ENCODE measurements at places on chromosomes 13 and 19. TPM values are rescaled to one million over a fixed set of nuclear protein-coding genes. Genes with fewer than 3 reads are reported as not detected.

The UBAC2 gene
- 87.7 TPM for total RNA-seq

The FARP1 gene
- 29.0 TPM for total RNA-seq

The SLITRK5 gene
- 0.27 TPM for total RNA-seq

DNA sequence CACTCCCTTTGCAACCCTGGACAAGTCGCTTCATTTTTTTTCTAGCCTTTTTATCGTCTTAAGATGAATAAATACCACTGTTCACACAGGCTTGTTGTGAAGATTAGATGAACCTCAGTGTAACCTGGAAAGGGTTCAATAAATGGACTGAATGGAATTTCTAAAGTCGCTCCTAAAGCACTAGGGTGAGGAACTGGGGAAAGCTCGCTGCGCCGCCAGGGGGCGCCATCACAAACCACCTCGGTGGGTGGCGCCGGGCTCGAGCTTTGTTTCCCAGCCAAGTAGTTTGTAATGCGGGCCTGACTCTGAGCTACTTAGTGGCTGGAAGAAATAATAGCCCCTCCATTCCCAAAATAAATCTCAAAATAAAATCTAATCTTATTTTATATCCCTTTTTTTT, 2.2 kb upstream of the CEACAM6 start:
- DNase-seq: peak; percentile 31
- H3K36me3 ChIP-seq: no peaks in the 10 kb centered on the region
- no peak overlapping the region for H3K27ac ChIP-seq
- no peak overlapping the region for H3K4me3 ChIP-seq
- H3K4me1 ChIP-seq: no peaks in the 10 kb centered on the region

GRCh38 chr13:101880581-101880980, 428.1 kb downstream of the ITGBL1 start:
- H3K4me3 ChIP-seq: no peak overlapping the region
- DNase-seq: no peak
- H3K36me3 ChIP-seq: no peaks in the 10 kb centered on the region
- H3K27me3 ChIP-seq: no peaks in the 10 kb centered on the region
- H3K27ac ChIP-seq: no peak overlapping the region
- H3K4me1 ChIP-seq: no peaks in the 10 kb centered on the region

DNA sequence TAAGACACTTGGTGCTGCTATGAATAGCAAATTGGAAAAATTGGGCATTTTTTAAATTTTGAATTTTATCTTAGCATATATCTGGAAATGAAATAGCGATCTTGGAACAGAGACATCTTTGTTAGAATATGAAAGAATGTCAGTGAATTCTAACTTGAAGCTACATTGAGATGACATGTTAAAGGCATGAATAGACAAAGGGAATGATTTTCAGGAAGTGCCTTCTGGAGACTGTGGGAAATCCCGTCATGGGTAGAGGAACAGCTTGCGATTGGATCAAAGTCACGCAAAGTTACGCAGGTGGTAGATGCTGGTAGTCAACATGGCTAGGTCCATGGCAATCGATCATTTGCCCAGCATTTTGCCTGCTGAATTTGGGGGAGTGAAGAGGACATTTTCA, 43.5 kb downstream of the LRCH1 start:
- H3K27ac ChIP-seq: peak overlapping the region; percentile 44
- H3K4me1 ChIP-seq: peaks cover 54% of the 10 kb centered on the region
- no peaks in the 10 kb centered on the region for H3K27me3 ChIP-seq

- H3K4me3 ChIP-seq: no peak overlapping the region
- no peaks in the 10 kb centered on the region for H3K36me3 ChIP-seq
- no peak overlapping the region for H3K27ac ChIP-seq
These were observed 15.2 kb downstream of the ZFP14 start for GRCh38 chr19:36363845-36364244.

DNA sequence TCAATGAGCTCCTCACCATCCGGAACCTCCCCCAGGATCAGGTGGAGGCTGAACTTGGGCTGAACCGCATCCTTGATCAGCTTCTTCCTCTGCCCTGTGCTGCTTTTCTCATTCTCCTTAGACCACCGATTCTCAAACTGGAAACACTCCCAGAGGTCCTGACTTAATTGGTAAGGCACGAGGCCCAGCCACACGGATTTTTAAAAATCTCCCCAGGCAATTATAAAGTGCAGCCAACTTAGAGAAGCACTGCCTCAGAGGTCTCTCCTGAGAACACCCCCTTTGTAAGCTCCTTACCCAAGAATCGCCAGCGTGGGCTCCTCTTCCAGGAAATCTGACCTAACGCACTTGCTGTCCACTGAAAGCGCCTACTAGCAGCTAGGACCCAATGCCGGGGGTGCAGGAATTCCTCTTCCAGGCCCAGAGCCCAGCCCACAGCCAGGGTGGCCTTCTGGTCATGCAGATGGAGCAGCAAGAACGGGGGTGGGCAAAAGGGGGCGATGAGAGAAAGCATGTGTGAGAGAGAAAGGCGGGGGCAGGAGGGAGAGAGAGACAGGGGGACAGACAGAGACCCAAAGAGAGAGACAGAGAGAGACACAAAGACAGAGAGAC, 66.9 kb upstream of the CACNA1A start:
- H3K36me3 ChIP-seq: no peaks in the 10 kb centered on the region
- no peaks in the 10 kb centered on the region for H3K4me1 ChIP-seq
- no peak overlapping the region for H3K4me3 ChIP-seq
- no peak overlapping the region for H3K27ac ChIP-seq
- no peak for DNase-seq

DNA sequence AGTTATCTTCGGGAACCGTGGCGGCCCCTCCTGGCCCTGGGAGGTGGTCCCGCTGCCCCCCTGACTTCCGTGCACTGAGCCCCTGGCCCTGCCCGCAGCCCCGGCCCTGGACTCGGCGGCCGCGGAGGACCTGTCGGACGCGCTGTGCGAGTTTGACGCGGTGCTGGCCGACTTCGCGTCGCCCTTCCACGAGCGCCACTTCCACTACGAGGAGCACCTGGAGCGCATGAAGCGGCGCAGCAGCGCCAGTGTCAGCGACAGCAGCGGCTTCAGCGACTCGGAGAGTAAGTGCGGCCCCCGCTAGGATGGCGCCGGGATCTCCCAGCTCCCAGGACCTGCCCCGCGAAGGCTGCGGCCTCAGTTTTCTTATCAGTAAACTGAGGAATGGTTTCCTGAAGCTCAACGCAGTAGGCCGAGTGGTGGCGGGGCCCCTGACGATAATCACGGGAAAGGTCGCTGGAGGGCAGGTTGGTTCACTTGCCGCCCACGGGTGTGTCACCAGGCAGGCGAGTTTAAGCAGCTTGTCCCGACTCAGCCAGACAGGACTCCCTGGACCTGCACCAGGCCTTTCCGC, 924 bp downstream of the RGCC start:
- DNase-seq: peak; percentile 47
- H3K27me3 ChIP-seq: peaks cover 59% of the 10 kb centered on the region
- H3K4me1 ChIP-seq: peaks cover 16% of the 10 kb centered on the region
- H3K4me3 ChIP-seq: peak overlapping the region; percentile 66
- no peak overlapping the region for H3K27ac ChIP-seq
